ENCODE measurements at places on chromosomes 16 and 17. TPM values are rescaled to one million over a fixed set of nuclear protein-coding genes. Genes with fewer than 3 reads are reported as not detected.

DNA sequence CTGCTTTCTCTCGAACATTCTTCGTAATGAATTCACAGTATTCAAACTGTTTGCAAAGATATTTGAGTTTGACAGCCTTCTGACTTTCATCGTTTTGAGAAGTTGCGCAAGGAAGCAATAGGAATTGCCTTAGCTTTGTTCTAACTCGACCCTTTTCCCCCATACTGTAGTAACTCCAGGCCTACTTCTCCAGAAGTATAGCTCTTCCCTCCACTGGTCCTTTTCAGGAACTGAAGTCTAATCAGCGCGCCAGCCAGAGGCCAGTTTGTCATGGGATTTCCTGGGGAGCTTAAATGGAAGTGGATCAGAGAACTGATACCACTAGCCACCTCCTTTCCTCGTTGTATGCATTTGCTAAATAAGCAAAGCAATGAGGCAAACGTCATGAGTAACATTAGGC lies 27.9 kb downstream of the CDR2 start:
- H3K4me3 ChIP-seq: no peak overlapping the region
- no peak for DNase-seq
- H3K4me1 ChIP-seq: no peaks in the 10 kb centered on the region
- H3K27me3 ChIP-seq: no peaks in the 10 kb centered on the region
- no peak overlapping the region for H3K27ac ChIP-seq
- H3K36me3 ChIP-seq: peaks cover 63% of the 10 kb centered on the region

- peak overlapping the region; percentile 57 for H3K4me3 ChIP-seq
- DNase-seq: peak; percentile 88
- H3K27ac ChIP-seq: no peak overlapping the region
- no peaks in the 10 kb centered on the region for H3K36me3 ChIP-seq
Observed at GRCh38 chr17:76134911-76135809, 5.9 kb downstream of the FOXJ1 start.

CSH1 gene
- total RNA-seq: not detected

KRT9 gene
- total RNA-seq: not detected

CD300LB gene
- total RNA-seq: not detected

DNA sequence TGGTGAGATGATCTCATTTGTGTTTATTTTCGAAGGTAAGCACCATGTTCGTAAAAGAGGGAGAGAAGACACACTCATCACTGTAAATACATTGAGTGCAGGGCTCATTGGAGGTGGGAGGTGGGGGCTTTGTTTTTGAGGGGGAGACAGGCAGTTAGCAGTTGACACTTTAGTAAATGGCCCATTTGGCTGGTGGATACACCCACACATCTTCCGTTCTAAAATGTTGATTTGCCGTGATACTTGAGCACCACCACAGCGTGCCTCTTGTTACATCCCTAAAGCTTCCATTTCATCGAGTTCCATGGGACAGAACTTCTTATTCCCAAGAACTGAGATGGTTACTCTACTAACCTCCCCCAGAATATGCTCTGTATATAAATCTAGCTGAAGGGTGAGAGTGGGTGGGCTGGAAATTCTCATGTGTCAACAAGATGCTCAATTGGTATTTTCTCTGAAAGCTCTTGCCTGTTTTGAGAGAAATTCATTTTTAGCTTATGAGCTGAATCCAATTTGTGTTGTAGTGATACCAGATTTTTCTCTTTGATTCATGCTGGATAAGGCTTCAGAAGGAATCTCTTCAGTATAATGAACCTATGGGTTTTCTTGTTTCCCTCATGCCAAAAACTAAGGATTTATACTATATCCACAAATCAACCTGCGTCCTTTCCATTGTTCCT lies 314.3 kb downstream of the RBFOX1 start:
- DNase-seq: no peak
- H3K4me1 ChIP-seq: peaks cover 6% of the 10 kb centered on the region
- H3K27me3 ChIP-seq: no peaks in the 10 kb centered on the region
- H3K36me3 ChIP-seq: no peaks in the 10 kb centered on the region
- no peak overlapping the region for H3K4me3 ChIP-seq

- DNase-seq: peak; percentile 95
- no peak overlapping the region for H3K27ac ChIP-seq
- H3K27me3 ChIP-seq: no peaks in the 10 kb centered on the region
- no peaks in the 10 kb centered on the region for H3K4me1 ChIP-seq
- no peak overlapping the region for H3K4me3 ChIP-seq
Observed at GRCh38 chr17:45277216-45277849, 15.4 kb upstream of the SPATA32 start.

- no peaks in the 10 kb centered on the region for H3K4me1 ChIP-seq
- H3K27me3 ChIP-seq: no peaks in the 10 kb centered on the region
- H3K27ac ChIP-seq: no peak overlapping the region
- H3K4me3 ChIP-seq: no peak overlapping the region
- no peak for DNase-seq
- no peaks in the 10 kb centered on the region for H3K36me3 ChIP-seq
Observed at GRCh38 chr17:41657176-41657754, 31.4 kb upstream of the EIF1 start.

OR1A1 gene
- not detected for total RNA-seq

GRCh38 chr17:16439303-16439791 lies 24.0 kb downstream of the TRPV2 start:
- no peaks in the 10 kb centered on the region for H3K27me3 ChIP-seq
- peak overlapping the region; percentile 74 for H3K27ac ChIP-seq
- peaks cover 54% of the 10 kb centered on the region for H3K36me3 ChIP-seq
- no peak for DNase-seq
- peak overlapping the region; percentile 99 for H3K4me3 ChIP-seq
